ENCODE measurements at places on chromosomes 5 and 9. TPM values are rescaled to one million over a fixed set of nuclear protein-coding genes. Genes with fewer than 3 reads are reported as not detected.

DNA sequence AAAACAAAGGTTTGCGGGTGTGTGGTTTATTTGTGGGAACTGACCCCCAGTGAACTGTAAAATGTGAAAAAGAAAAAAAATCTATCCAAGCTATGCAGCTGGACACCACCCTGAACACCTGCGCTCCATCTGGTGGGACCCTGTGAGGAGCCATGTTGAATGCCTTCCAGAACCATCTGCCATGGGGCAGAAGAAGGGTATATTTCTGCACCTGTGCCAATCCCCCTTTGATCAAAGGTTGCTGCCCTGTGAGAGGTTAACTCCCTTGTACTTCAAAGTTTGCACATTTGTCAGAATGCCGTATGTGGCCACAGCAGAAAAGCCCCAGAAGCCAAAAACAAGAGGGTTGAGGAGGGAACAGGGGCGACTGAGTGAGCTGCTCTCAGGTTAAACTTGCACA, 148.5 kb upstream of the ALDH1B1 start:
- DNase-seq, result no peak

Gene BTNL3
- not detected for total RNA-seq

Gene GRM6
- total RNA-seq, result not detected

- peak; percentile 79 for DNase-seq
Observed at GRCh38 chr9:75001719-75002421, 26.2 kb downstream of the CARNMT1 start.

GRCh38 chr5:31392061-31392460, 139.8 kb downstream of the DROSHA start:
- DNase-seq, result no peak

DNA sequence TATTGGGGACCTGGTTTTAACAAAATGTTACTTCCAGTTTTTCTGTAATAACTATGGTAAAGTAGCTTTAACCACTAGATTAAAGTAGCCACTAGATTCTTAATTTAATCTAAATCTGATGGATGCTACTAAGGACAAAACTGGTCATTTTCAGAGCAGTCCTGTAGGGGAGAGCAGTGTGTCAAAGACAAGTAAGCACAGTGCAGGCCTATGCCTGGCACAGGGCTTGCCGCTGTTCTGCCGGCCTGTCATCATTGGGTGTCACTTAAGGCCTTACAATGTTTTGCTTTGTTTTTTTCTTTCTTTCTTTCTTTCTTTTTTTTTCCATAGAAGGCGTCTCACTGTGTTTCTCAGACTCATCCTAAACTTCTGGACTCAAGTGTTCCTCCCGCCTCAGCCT, 53.0 kb upstream of the NXNL2 start:
- DNase-seq, result no peak

DNA sequence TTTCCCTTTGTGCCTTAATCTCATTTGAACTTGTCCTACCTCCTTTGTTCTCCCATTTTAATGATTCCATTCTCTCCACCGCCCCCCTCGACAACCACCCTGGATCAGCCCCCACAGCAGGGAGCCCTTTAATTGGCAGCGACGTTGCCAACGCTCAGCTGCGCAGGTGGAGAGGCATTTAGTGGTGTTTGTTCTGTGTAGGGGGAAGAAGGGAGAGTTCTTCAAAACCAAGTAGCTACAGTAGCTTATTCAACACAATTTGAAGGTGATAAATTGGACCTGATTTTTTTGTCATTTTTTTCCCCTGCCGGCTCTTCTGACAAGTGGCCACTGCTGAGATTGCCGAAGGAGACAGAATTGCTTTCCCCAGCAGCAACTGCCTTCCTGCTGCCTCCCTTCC, 499.1 kb downstream of the CDK5RAP2 start:
- no peak for DNase-seq

DNA sequence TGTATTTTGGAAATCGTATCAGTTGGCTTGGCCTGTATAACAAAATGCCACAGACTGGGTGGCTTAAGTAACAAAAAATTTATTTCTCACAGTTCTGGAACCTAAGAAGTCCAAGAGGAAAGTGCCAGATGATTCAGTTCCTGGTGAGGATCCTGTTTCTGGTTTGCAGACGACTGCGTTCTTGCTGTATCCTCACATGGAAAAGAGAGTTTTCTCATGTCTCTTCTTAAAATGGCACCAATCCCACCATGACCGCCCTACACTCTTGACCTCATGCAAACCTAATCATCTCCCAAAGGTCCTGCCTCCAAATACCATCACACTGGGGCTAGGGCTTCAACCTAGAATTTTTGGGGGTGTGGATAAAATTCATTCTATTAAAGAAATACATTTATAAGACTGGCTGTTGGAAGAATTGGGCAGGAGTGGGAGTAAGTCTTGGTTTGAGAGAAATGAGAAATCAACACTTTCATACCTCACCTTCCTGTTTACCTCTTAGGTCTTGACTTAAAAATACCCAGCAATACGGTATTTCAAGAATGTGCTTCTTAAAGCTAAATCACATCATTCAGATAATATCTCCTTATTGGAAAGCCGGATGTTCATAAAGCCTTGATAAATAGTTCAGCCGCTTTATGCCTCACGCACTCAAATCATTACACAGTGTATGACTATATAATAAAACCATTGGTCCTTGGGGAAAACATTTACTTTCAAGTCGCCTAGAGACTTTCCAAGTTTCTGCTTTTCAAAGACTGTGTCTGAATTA, 28.7 kb downstream of the PTTG1 start:
- no peak for DNase-seq

Gene STOM
- 47.0 TPM for total RNA-seq

Gene DOCK8
- 0.15 TPM for total RNA-seq

GRCh38 chr5:31995714-31996113, 178.4 kb downstream of the GOLPH3 start:
- no peak for DNase-seq

DNA sequence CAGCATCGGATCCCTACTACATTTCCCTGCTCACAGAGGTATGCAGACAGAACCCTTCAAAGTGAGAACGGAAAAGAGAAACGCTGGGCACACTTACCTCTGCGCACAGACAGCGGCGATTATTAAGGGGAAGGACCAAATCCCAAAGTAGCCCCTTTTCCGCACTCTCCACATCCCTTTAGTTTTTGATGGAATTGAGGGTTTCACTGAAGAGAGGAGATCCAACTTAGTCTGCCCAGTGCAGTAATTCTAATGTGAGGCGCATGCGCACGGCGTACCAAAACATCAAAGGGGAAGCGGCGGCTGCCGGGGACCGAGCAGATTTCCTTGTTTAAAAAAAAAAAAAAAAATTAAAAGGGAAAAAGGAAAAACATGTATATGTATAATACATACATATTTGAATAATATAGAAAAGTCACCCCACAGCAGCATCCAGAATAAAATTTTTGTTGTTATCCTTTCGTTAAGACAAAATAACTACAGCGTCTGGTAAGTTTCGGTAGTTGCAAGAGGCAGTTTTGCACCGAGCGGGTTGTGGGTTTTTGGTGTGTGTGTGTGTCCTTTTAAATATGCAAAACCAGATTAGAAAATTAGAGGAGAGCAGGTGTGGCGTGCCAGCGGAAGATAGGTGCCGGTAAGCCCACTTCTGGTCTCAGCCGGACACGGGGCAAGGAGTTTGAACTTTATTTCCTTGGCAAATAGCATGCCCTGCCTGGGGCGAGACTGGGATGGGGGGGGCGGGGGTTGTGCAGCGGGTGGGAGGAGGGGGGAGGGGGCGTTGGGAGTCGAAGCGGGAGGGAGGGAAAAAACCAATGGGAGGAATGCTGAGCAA, at the start of gene GABRB2:
Gene GABRB2 (minus strand): TSS at position 256 of the 832 bp plus-strand sequence. CDS start 82 bp downstream, at position 174.
- peak; percentile 39 for DNase-seq

DNA sequence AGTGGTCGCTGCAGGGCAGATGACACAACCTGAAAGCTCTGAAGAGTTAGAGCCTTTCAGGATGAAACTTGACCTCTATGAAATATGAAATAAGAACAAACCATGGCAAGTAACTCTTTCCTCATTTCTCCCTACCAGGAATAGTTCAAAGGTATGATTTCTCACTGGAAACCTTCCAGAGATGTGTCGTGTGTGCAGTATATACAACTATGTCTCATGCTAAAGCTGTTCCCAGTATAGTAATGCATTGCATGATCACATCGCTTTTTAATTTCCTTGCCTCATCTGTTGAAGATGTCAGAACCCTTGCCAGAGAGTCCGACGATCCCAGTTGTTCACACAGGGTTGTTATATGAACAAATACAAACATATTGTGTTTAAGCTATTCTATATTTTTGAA, 45.8 kb upstream of the RGMB start:
- no peak for DNase-seq

DNA sequence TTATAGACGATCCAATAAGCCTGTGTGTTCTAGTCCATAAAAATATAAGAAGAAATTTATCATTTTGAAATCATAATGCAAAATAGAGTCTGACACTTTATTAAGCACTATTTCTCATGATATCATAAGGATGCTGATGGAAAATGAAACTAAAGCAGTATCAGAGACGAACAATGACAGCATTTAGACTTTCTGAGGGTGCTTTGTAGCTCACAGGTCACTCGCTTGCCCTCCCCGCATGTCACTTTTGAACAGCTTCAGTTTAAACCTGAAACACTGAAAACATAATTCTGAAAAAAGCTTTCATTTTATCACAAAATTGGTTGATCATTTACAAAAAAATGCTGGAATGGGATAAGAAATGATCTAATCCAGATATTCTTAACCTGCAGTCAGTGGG, 247.1 kb downstream of the EBF1 start:
- DNase-seq, result no peak

Gene GNE
- total RNA-seq, result 29.8 TPM

Gene ANKRD20A1
- total RNA-seq, result 0.97 TPM

- no peak for DNase-seq
Observed at GRCh38 chr5:105504-106070, 13.6 kb downstream of the PLEKHG4B start.

DNA sequence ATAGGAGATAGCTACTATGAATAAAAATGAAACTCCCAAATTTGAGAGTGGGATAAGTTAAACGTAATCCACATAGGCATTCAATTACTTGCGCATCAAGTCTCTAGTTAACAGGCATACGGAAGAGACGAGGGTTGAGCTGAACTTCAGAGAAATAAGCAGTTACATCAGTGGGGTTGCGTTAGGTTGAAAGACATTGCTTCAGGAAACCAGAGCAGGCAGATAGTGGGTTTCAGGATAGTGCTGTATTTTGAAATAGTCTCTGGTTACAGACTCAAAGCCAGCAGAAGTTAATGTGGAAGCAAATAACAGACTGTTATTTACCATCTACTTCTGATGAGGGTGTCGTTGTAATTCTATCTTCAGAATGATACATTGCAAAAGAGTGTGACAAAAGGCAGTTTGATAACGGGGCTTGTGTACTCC, 533.4 kb downstream of the PDE4D start:
- DNase-seq, result no peak

DNA sequence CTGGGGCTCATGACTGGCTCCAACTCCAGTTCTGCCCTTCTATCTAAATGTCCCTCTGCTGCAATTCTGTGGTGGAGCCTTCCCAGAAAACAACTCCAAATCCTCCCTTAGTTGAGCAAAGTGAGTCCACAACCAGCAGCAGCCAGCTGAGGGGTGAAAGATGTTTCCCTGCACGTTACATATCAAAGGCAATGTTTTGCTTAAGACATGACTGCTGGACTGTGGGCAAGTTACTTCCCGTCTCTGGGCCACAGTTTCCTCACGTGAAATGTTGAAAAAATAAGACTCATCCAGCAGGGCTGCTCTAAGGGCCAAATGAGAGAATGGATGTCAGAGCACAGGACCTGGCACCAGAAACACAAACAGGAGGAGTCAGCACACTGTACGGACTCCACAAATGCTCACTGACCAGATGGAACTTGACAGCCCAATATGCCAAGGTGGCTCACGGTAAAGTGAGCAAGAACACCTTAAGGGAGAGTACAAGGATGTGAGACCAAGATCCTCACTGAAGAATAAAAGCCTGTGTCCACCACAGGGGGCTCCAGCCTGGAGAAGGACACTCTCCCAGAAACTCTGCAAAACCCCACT, 138.4 kb upstream of the ABCA1 start:
- no peak for DNase-seq

Gene FAM153A
- 0.02 TPM for total RNA-seq

Gene EIF4E1B
- total RNA-seq, result not detected

GRCh38 chr9:126471084-126471624, 142.6 kb upstream of the LMX1B start:
- peak; percentile 51 for DNase-seq

DNA sequence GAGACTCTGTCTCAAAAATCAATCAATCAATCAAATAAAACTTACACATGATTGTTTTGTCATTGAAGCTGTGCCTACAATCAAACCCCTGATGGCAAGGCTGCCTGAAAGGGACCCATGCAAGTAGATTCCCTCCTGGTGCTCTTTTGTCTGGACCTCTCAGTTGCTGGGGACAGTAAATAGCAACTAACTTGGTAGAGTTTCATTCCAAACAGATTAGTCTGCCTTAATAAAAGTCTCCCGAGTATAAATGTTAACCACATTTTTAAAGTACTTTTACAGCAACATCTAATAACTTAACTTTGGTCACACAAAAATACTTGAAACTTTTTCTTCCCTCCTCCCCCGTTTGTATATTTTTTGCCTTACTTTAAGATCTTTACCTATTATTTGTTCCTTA, 105.5 kb downstream of the FEM1C start:
- DNase-seq, result no peak

DNA sequence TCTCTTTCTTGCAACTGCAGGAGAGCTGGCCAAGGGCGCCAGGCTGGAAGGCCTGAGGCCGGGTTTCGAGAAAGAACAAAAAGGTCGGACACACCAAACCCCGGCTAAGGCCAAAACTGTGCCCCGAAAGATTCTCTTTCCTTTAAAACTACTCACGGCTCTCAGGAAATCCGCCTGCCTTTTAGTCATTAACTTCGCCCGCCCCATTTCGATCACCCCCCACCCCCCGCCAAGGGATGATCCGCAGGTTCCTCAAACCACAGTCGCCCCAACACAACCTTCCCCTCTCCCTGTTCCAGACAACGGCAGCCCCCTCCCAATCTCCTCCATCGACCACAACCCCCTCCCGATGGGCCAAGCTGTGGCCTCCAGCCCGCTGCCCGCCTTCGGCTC, 536 bp downstream of the FEM1C start:
- DNase-seq, result no peak

DNA sequence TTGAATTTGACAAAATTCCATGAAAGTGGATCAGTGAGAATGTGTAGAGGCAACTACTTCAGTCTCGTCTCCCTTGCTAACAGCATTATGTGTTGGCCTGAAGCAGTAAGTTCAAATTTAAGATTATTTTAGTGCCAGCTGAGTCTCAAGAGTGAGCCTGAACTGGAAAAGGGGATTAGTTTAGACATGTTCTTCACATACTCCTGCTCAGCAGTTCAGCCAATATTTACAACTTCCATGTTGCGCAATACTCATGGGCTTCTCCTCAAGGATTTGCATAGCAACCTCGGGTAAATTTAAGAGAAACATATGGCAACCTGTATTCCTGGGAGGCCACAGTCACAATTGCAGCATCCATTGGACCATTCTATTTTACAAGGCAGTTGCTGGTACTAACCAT, 553.8 kb downstream of the PTPRD start:
- DNase-seq, result peak; percentile 4

Gene PRLR
- total RNA-seq, result 0.12 TPM

- DNase-seq, result no peak
Observed at GRCh38 chr9:27329291-27329690, 32.3 kb upstream of the EQTN start.

Gene CARTPT
- total RNA-seq, result not detected

GRCh38 chr9:120885958-120886357, 9.0 kb upstream of the PHF19 start:
- DNase-seq, result no peak

Gene EXOSC2
- 51.5 TPM for total RNA-seq

Gene LCN1
- not detected for total RNA-seq
